Omental fat pad (tissue), 4 donors: ENCODE measurements at places on chromosomes 11 and 22.

DNA sequence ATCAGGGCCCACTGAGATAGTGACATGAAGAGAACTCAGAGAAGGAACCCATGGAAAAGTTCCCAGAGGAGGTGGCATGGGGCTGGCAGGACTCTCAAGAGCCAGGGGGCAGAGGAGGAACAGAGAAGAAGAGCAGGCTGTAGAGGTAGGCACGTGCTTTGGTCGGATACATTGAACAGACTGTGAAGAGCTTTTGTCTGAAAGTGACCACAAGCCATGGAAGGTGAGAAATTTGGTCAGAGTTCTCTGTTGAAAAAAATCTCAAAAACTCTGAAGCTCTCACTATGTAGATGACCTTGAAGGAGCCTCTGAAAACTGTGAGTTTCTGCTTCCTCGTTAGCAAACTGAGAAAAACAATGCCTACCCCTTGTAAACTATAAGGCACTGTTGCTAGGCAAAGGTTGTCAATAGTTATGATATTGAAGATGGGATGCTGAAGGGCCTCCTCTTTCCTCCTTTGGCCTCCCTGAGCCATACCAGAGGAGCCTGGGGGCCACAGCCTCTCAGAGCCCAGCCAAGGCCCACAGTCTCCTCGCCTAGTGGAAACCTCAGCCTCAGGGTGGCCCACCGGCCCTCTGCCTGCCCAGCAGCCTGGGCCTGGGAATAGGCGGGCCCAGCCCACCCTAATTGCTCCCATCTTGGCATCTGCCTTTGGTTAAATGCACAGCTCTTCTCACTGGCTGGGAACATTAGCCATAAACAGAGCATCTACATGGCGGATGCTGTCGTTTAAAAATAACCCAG is 415.7 kb downstream of the SOX6 start:
- DNase-seq: no peak

- no peak for DNase-seq
These were observed 59.9 kb downstream of the LARGE1 start for GRCh38 chr22:33860386-33860785.

- no peak for DNase-seq
These were observed 2.5 kb downstream of the KRTAP5-4 start for GRCh38 chr11:1619449-1619848.

DNA sequence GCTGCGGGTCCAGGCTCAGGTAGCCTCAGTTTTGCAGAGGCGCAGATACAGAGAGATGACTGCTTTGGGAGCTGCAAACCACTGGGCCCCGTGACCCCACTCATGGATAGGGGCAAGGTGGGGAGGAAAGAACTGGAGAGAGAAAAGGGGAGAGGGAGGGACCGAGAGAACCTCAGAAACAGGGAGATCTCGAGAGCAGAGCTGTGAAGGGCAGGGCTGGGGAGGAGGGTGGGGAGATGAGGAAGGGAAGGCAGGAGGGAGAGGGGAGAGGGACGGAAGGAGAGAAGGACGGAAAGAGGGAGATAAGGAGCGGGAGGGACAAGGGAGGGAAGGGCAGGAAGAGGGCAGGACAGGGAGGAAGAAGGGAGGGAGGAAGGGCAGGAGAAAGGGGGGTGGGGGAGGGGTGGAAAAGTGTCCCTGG is 46.3 kb downstream of the IGLL1 start:
- no peak for DNase-seq

DNA sequence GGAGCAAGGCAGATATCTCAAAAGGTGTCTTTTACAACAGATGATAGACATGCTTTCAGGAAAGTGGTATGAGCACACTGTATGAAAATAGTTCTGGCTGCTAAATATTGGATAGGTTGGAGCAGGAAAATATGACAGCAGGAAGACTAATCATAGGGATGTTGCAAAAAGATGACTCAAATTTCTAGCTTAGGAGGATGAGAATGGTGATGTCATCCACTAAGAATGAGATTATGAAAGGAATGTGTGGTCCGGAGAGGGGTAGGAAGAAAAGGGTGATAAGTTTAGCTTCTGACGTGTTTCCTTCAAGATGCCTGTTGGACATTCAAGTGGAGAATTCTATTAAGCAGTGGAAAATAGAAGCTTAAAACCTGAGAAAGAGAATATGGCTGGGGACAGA is 46.4 kb downstream of the RCN1 start:
- DNase-seq: no peak

DNA sequence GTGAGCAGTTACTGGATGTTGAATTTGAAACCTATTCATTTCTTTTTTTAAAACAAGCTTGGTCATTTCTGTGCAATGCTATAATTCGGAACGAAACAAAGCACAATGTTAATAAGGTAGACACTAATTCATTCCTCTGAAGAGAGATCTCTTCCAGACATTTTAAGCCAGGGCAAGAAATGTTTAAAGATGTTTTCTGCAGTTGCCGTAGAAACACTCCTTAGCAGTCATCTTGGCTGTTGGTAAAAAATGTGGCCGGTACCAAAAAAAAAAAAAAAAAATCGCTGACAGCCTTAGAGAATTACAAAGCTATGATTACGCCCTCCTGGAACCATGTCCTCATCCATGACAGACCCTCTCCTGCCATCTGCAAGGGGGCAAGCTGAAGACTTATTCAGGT is 66.4 kb upstream of the TTC12 start:
- DNase-seq: no peak

DNA sequence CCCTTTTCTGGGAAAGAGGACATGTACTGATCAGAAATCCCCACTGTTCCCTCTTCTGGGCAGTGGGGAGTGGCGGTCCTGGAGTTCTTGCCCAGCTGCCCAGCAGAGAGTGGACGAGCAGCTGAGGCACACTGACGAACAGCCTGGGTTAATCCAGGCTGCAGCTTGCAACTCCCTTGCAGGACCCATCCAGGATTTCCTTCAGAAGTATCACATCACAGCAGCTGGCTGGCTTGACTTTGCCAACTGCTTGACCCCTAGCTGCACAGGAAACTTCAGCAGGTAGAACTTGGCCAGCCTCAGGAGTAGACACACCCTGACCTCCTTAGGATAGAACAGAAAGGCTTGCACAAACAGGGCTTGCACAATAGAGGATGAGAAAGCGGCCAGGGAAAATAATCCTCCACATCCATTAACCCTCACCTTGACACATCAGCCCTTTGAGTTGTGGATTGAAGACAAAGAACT is 27.9 kb upstream of the FZD4 start:
- DNase-seq: no peak

GRCh38 chr11:69378303-69379141 is 84.6 kb downstream of the MYEOV start:
- DNase-seq: no peak

- DNase-seq: no peak
These were observed 29.0 kb upstream of the KCNQ1OT1 start for GRCh38 chr11:2728663-2729332.

- no peak for DNase-seq
These were observed 260.9 kb downstream of the KIRREL3 start for GRCh38 chr11:126739499-126740145.

- DNase-seq: no peak
These were observed 3.5 kb upstream of the MRPL48 start for GRCh38 chr11:73784080-73784634.

- DNase-seq: no peak
These were observed 10.7 kb upstream of the LIPT2 start for GRCh38 chr11:74504100-74504691.

- DNase-seq: no peak
These were observed 32.2 kb downstream of the PARVA start for GRCh38 chr11:12409621-12410005.

- DNase-seq: no peak
These were observed 50.3 kb downstream of the CELSR1 start for GRCh38 chr22:46486996-46487717.

DNA sequence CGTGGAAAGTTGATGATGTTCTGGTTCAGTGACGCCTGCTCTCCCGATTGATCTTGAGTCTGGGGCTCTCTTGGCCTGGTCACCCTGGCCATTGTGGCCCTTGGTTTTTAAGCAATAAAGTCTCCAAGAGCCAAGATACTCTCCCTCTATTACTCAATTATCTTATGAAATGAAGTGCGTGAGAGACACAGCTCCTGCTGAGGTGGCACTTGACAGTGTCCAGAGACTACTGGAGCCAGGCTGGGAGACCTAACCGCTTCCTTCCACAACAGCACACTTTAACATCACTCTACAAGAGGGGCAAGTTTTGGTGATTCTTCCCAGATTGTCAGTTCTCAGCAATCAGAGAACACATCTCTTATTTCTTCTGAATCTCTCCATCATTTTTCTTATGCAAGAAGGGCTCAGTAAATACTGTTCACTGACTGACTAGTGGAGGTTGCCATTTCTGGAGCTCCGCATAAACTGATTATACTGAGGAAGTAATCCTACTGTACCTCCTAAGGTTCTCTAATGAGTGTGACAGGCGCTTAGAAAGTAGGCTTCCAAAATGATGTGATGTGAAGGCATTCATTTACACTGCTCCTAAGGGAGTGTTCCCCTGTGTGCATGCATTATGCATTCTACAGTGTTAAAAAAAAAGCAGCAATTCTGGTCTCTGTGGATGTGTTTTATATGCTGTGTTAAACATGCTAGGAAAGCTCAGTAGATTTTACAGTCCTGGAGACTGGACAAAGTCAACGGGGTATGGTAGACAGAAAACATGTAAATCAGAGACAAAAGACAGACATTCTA is 968.0 kb downstream of the OPCML start:
- DNase-seq: no peak

- no peak for DNase-seq
These were observed 59.8 kb downstream of the PDE2A start for GRCh38 chr11:72614381-72614780.

GRCh38 chr22:42375982-42376381 is 56.2 kb downstream of the NFAM1 start:
- no peak for DNase-seq

- DNase-seq: no peak
These were observed 12.1 kb downstream of the GNB1L start for GRCh38 chr22:19842393-19843106.

- DNase-seq: peak; percentile 68
These were observed 15.2 kb upstream of the CDC42EP1 start for GRCh38 chr22:37544955-37545702.

- no peak for DNase-seq
These were observed 2.4 kb upstream of the FSHB start for GRCh38 chr11:30228323-30228884.

DNA sequence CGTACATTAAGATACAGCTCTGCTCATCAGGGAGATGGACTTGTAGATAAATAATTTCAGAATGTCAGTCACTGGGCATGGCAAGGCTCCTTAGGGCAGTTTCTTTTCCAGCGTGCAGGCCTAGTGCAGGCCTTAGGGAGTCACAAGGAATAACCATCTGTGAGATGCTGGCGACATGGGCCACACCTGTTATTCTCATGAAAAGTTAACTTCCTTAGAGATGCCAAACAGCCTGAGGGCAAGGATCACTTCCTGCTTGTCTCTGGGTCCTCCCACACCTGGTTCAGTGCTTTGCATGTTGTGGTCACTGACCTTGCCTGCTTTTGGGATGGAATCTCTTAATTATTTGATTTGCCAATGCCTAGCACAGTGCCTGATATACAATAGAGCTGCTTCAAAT is 70.6 kb downstream of the ST3GAL4 start:
- no peak for DNase-seq

DNA sequence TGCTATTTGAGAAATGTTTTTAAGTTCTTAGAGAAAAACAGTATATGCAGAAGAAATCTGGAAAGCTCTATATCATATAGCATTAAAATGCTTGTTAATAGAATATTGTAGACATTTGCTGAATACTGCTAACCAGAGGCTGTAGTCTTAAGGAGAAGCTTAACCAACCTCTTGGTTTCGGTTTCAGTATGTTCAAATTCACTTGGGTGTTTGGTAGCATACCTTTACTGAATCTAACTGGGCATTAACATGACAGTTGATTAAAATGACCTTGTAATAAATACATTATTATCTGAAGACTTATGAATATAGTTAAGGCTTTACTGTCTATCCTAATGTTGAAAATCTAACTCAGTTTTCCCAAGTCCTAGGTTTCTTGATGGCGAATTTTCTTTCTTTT is 5.4 kb downstream of the PCF11 start:
- DNase-seq: no peak

DNA sequence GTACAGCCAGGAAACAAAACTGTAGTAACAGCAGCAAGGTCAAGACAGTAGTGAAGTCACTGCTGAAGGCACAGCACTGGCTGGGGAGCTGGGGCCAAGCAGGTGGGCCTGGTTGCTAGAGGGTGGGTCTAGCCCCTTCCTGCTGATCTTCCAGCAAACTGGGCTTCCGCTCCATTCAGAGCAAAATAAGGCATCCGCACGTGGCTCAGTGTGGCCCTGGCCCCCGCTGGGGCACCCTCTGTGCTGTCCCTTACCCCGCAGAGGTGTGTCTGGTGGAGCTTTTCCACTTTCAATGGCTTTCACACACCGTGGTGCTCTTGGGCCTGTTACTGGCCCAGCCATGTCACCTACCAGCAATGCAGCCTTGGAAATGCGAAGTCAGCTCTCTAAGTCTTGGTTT is 162.4 kb upstream of the B3GAT1 start:
- DNase-seq: no peak

- DNase-seq: no peak
These were observed 104.6 kb upstream of the SORL1-AS1 start for GRCh38 chr11:121557348-121557747.

- no peak for DNase-seq
These were observed 17.4 kb upstream of the SLC22A9 start for GRCh38 chr11:63352144-63352543.

- DNase-seq: no peak
These were observed 157.1 kb upstream of the GRK3 start for GRCh38 chr22:25407226-25407858.

GRCh38 chr22:42869888-42870480 is 12.9 kb upstream of the ARFGAP3 start:
- DNase-seq: no peak

DNA sequence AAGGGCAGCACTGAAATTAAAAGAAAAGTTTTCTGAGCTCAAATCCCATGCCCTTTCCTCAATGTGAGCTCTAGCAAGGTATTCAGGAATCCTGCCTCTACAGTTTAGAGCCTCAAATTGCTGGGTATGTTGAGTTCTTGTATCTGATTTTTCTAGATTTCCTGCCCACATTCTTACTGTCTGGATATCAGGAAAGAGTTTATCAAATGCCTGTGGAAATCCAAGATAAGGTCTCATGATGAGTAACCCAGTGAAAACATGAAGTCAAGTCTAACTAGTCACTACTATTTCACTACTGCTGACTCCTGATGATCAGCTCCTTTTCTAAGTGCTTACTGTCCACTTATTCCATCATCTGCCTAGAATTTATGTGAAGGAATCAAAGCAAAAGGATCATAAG is 29.8 kb downstream of the LIMK2 start:
- DNase-seq: no peak

DNA sequence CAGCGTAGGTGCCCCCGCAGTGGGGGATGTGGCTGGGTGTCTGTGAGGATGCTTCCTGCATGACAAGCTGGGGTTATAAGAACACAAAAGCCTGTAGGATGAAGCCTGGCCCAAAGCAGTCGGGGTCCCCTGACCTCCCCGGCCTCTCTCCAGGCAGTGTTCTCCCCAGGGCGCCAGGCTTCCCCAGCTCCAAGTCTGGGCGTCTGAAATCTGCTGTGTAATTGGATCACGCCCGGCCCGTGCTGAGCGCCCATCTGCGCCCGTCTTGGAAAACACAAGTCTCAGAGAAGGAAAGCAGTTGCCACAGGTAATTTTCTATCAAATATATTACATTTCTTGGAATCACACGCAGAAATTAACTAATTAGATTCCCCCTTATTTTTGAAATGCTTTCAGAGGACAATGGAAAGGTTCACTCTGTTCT is 233.3 kb downstream of the CTTN start:
- no peak for DNase-seq

GRCh38 chr11:77170107-77170506 is 42.1 kb downstream of the MYO7A start:
- DNase-seq: no peak
